Panc1 (cell line): ENCODE measurements at places on chromosomes 2 and 18.

- DNase-seq = no peak
Observed at GRCh38 chr2:120887320-120887697, 151.6 kb downstream of the GLI2 start.

GRCh38 chr2:42032224-42032620 is 15.6 kb upstream of the PKDCC start:
- DNase-seq = no peak

- peak; percentile 15 for DNase-seq
Observed at GRCh38 chr2:68715353-68716041, 19.1 kb upstream of the ARHGAP25 start.

DNA sequence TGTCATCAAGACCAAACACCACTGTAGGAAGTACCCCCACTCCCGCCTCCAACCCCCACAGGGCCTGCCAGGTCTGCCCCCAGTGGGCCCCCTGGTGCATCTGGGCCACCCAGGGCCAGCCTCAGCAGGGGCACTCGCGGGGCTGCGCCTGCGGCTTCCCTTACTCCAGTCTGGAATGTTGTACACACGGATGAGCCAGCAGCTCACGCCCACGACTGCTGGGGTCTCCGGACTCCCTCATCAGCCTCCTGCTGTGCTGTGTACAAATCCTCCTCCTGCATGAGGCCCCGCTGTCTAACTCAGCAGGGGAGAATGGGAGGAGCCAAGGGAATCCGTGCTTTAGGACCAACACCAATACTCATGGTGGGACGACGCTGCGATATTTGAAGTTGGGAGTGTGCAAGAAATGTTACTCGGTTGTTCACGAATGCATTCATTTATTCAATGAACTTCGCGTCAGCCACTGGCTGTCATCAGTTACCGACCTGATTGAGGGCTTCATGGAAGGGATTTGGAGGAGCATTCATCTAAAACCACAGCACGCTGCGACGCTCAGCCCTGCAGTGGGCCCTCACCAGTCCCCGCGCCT is 654 bp upstream of the ASB1 start:
- DNase-seq = no peak

- DNase-seq = no peak
Observed at GRCh38 chr2:158049129-158049855, 52.4 kb upstream of the UPP2 start.

GRCh38 chr2:38613126-38613848 is 10.6 kb upstream of the HNRNPLL start:
- DNase-seq = no peak

GRCh38 chr2:49028101-49028500 is 126.2 kb downstream of the FSHR start:
- no peak for DNase-seq

GRCh38 chr2:233213011-233213410 is 38.5 kb upstream of the ATG16L1 start:
- no peak for DNase-seq

- DNase-seq = no peak
Observed at GRCh38 chr2:216416571-216417307, 4.5 kb downstream of the SMARCAL1 start.

- DNase-seq = no peak
Observed at GRCh38 chr2:35496022-35496421, 859.6 kb upstream of the CRIM1 start.

GRCh38 chr18:11857177-11857887 is 6.1 kb downstream of the CHMP1B start:
- peak; percentile 98 for DNase-seq

- DNase-seq = peak; percentile 74
Observed at GRCh38 chr18:62450546-62451410, 72.0 kb upstream of the ZCCHC2 start.

DNA sequence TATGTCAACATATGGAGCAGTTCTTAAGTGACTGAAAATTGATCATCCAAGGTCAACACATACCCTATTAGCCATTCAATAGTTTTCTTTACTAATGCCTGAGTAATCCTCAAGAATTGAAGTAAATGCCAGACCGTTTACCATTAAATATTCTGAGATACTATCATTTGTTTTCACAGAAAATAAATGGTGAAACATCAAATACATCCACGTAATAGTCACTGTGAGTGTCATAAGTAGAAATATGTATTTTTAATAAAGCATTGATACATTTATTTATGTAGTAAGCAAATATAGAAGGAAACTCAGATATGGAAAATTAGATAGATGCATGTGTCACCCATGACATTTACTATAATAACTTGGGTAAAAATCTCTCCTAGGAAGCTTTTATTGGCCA is 927.8 kb upstream of the NRXN1 start:
- DNase-seq = no peak

DNA sequence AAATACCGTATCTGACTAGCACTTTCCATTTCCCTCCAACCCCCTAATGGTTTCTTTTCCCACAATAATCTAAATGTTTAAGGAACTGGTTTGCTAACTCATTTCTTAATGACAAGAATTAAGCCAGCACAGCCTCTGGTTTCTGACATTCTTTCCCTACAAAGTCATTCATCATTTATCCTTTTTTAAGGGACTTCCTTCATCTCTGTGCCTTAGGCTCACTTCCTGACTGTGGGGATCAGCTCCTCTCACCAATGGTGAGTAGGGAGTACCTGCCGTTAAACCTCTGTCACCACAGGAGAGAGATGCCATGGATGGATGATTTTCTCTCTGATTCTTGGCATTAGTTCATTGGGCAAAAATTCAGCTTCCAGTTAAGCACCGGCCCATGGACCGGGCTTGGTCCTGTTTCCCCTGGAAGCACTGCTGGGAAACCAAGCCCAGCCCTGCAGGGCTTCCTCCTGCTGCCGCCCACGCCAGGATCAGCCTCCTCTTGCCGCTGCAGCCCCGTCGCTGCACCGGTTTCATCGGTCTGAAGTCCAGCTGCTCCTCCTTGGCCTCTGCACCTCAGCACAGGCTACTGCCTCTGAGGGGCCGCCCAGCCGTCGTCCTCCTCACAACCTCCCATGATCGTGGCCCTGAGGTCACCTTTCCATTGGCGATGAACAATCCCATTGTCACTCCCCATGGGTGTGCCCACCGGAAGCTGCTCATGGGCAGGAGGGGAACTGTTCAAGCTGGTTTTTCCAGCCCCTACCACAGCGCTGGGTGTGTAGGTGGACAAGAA is 64.0 kb upstream of the ZNF516 start:
- DNase-seq = no peak

GRCh38 chr18:47964053-47964452 is 33.6 kb upstream of the SMAD2 start:
- no peak for DNase-seq

DNA sequence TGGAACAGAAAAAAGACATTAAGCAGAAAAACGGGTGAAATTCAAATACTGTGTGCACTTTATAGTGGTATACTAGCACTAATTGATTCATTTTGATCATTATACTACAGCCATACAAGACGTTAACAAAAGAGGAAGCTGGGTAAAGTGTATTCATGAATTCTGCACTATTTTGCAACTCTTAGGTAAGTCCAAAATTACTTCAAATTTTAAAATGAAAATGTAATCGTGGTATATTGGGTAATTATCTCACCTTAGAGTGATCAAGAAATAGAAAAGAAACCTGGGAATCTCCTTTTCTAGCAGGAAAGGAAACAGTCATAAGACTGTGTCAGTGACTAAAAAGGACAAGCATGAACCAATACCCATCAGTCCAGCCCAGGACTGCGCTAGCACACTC is 5.4 kb downstream of the TGFBRAP1 start:
- DNase-seq = no peak
